Left ventricle myocardium inferior (tissue), 1 donor: ENCODE measurements at places on chromosomes 3 and 15. TPM values are rescaled to one million over a fixed set of nuclear protein-coding genes. Genes with fewer than 3 reads are reported as not detected.
A peak's percentile ranks its signal among the peaks of the same experiment; 100 is the strongest.

DNA sequence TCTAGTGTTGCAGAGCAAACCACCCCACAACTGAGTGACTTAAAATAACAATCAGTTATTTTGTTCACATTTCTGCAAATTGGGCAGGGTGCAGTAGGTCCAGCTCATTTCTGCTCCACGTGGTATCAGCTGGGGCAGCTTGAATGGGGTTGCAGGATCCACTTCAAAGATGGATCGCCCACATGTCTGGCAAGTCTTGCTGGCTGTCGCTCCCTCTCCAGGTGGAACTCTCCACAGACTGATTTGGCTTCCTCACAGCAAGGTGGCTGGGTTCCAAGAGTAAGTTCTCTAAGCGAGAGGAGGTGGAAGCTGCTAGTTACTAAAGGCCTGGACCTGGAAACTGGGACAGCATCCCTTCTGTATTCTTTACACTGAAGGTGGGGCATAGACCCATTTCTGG is 213.3 kb downstream of the SLC9A9 start:
- DNase-seq, result no peak

DNA sequence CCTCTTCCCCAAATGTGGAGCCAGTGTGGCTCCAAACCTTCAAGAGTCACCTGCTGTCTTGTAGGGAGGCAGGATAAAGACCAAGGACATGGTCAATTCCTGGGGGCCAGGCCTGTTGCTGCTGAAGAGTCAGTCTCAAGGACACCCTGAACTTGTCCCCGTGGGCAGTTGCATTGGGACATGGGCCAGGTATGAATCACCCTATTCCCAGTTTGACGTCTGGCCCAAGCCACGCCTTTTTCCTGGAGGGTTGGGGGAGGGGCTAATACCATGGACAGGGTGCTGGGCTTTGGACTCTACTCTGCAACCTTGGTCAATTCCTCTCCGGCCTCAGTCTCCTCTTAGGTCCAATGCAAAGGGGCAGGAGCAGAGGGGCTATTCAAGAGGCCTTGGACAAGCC is 10.4 kb downstream of the ATP2B2 start:
- peak; percentile 22 for DNase-seq

- no peak for DNase-seq
These were observed 11.1 kb upstream of the PSTPIP1 start for GRCh38 chr15:76983590-76984375.

GRCh38 chr3:46709721-46710120 is 7.9 kb downstream of the PRSS50 start:
- DNase-seq, result no peak

GRCh38 chr3:193548406-193548805 is 6.3 kb downstream of the ATP13A4 start:
- DNase-seq, result no peak

GRCh38 chr3:119571230-119571629 is 8.1 kb upstream of the ADPRH start:
- no peak for DNase-seq

- DNase-seq, result no peak
These were observed 15.5 kb upstream of the CTSH start for GRCh38 chr15:78960308-78960707.

The CLEC3B gene
- total RNA-seq, result 80.8 TPM

The TIPIN gene
- total RNA-seq, result 2.4 TPM

The FETUB gene
- total RNA-seq, result not detected

The CLRN1 gene
- not detected for total RNA-seq
